Mesothelial cell of epicardium (in vitro differentiated cells): ENCODE measurements at places on chromosomes 16 and 17.

DNA sequence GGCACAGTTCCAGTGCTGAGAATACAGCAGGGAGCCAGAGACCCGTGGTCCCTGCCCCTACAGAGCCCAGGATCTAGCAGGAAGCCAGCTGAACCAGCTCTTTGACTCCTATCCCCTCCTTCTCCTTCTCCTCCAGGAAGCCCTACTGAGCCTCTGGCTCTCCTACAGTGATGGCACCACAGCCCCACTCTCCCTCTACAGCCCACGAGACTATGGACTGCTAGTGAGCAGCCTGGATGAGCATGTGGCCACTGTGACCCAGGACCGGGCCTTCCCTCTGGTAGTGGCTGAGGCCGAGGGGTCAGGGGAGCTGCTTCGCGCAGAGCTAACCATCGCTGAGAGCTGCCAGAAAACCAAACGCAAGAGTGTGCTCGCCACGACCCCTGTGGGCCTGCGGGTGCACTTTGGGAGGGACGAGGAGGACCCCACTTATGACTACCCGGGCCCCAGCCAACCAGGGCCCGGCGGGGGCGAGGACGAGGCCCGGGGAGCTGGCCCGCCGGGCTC lies 57.7 kb downstream of the TMEM132E start:
- no peak overlapping the region for H3K4me3 ChIP-seq
- no peak for DNase-seq
- H3K27ac ChIP-seq = no peak overlapping the region
- no peaks in the 10 kb centered on the region for H3K36me3 ChIP-seq
- peaks cover 74% of the 10 kb centered on the region for H3K27me3 ChIP-seq
- H3K4me1 ChIP-seq = no peaks in the 10 kb centered on the region

DNA sequence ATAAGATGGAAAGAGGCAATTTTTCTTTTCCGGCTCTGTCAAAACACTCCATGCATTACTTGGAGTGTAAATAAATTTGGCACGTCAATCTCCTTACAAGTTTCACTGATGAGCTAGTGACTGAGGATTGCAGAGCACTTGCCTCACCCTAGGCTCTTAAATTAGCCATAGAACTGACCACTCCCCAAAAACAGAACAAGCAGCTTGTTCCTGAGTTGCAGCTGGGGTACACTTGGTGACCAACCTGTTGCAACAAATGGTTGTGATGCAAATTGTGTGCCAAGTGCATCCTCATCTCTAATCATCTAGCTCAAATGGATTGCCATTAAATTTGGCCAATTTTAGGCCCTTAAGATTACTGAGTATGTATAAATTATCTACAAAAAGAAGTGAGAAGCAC lies 67.0 kb downstream of the CACNG1 start:
- H3K4me1 ChIP-seq = no peaks in the 10 kb centered on the region
- no peaks in the 10 kb centered on the region for H3K27me3 ChIP-seq
- H3K4me3 ChIP-seq = no peak overlapping the region
- H3K27ac ChIP-seq = no peak overlapping the region

- H3K36me3 ChIP-seq = no peaks in the 10 kb centered on the region
Measured at GRCh38 chr17:64264891-64265290, 1.8 kb upstream of the TEX2 start.

GRCh38 chr17:61837175-61838051 lies 25.9 kb downstream of the BRIP1 start:
- DNase-seq = peak; percentile 26
- H3K36me3 ChIP-seq = peaks cover 6% of the 10 kb centered on the region
- H3K4me3 ChIP-seq = no peak overlapping the region
- H3K27ac ChIP-seq = no peak overlapping the region

DNA sequence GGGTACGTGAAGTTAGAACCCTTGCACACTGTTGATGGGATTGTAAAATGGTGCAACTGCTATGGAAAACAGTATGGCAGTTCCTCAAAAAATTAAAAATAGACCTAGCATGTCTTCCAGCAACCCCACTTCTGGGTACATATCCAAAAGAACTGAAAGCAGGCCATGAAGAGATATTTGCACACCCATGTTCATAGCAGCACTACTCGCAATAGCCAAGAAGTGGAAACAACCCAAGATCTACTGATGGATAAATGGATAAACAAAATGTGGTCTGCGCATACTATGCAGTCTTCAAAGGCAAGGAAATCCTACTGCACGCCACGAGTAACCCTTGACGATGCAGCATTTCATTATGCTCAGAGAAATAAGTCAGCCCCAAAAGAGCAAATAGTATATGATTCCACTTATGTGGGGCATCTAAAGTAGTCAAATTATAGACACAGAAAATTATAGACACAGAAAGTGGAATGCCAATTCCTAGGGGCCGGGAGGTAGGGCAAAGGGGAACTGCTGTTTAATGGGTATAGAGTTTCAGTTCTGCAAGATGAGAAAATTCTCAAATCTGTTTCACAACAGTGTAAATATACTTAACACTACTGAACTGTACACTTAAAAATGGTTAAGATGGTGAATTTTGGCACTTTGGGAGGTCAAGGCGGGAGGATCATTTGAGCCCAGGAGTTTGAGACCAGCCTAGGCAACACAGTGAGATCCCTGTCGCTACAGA lies 17.2 kb downstream of the CORO7 start:
- H3K4me1 ChIP-seq = peaks cover 6% of the 10 kb centered on the region
- H3K36me3 ChIP-seq = peaks cover 8% of the 10 kb centered on the region
- H3K4me3 ChIP-seq = no peak overlapping the region
- no peak overlapping the region for H3K27ac ChIP-seq

DNA sequence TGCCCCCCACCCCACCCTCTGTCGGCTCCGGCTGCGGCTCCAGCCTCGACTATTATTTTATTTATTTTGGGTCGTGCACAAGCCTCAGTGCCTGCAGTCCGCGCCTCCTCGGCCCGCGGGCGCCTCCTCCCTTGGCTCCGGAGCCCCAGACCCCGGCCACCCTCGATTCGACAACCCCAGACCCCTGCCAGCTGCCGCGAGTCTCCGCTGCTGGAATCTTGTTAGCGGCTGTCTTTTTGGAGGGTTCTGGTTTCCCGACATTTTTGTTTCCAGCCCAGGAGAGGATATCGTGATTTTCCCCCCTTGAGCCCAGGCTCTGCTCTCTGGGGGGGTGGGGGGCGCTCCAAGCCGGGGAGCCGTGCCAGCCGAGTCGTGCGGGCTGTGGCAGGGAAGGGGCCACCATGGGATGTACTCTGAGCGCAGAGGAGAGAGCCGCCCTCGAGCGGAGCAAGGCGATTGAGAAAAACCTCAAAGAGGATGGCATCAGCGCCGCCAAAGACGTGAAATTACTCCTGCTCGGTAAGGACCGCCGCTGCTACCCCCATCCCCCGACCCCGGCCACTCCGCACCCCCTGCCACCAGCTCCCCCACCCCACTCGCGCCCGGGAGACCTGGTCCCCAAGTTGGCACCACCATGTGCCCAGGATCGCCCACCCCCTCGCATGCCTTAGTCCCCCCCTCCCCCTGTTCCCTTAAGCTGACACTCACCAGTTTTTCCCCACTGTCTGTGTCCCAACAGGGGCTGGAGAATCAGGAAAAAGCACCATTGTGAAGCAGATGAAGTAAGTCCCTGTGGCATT lies 746 bp downstream of the GNAO1 start:
- H3K27me3 ChIP-seq = peaks cover 83% of the 10 kb centered on the region
- H3K27ac ChIP-seq = no peak overlapping the region
- H3K4me3 ChIP-seq = peak overlapping the region; percentile 56

GRCh38 chr16:66728117-66728787 lies 23.2 kb downstream of the DYNC1LI2 start:
- H3K4me3 ChIP-seq = no peak overlapping the region
- peak overlapping the region; percentile 62 for H3K27ac ChIP-seq
- no peaks in the 10 kb centered on the region for H3K4me1 ChIP-seq
- no peak for DNase-seq

GRCh38 chr17:49484588-49484987 lies 10.5 kb upstream of the NGFR start:
- H3K36me3 ChIP-seq = no peaks in the 10 kb centered on the region
- no peak overlapping the region for H3K27ac ChIP-seq
- peaks cover 25% of the 10 kb centered on the region for H3K4me1 ChIP-seq

DNA sequence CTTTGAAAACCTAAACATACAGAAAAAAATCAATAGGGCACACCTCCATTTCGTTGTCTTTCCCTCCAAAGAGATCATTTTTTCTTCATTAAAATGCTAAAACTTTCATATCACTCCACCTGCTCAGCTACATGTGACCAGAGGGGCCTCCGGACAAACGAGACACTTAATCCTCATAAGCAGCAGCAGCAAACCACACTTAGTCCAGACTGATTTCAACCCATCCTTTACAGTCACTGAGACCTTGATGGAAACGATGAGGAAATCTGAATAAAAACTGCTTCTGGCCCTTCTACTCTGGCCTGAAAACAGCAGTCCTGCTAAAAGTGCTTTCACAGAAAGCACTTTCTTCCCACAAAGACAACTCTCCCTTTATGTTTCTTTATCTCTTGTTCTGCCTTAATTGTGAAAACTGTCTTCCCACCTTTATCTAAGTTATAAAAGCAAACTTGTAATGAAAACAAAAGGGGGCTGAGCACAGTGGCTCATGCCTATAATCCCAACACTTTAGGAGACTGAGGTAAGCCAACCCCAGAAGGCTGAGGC lies 4.6 kb downstream of the ANKRD11 start:
- H3K27me3 ChIP-seq = no peaks in the 10 kb centered on the region
- H3K27ac ChIP-seq = peak overlapping the region; percentile 86
- peaks cover 69% of the 10 kb centered on the region for H3K4me1 ChIP-seq
- H3K36me3 ChIP-seq = peaks cover 2% of the 10 kb centered on the region

- no peak overlapping the region for H3K27ac ChIP-seq
- H3K36me3 ChIP-seq = no peaks in the 10 kb centered on the region
- no peaks in the 10 kb centered on the region for H3K4me1 ChIP-seq
- H3K4me3 ChIP-seq = no peak overlapping the region
Measured at GRCh38 chr17:7538891-7539545, 9.8 kb upstream of the TNFSF12 start.

- H3K36me3 ChIP-seq = no peaks in the 10 kb centered on the region
- H3K27ac ChIP-seq = no peak overlapping the region
- no peak for DNase-seq
- peaks cover 7% of the 10 kb centered on the region for H3K4me1 ChIP-seq
- H3K4me3 ChIP-seq = no peak overlapping the region
Measured at GRCh38 chr17:81102352-81102751, 63.0 kb upstream of the PVALEF start.

- peaks cover 39% of the 10 kb centered on the region for H3K4me1 ChIP-seq
- H3K36me3 ChIP-seq = peaks cover 8% of the 10 kb centered on the region
- peak overlapping the region; percentile 52 for H3K4me3 ChIP-seq
- no peak for DNase-seq
- no peaks in the 10 kb centered on the region for H3K27me3 ChIP-seq
Measured at GRCh38 chr17:4945176-4945943, 3.0 kb downstream of the PFN1 start.

- peak overlapping the region; percentile 78 for H3K4me3 ChIP-seq
- peaks cover 12% of the 10 kb centered on the region for H3K27me3 ChIP-seq
- DNase-seq = peak; percentile 73
- peaks cover 20% of the 10 kb centered on the region for H3K36me3 ChIP-seq
Measured at GRCh38 chr17:10197721-10198508, 491 bp downstream of the GAS7 start.

DNA sequence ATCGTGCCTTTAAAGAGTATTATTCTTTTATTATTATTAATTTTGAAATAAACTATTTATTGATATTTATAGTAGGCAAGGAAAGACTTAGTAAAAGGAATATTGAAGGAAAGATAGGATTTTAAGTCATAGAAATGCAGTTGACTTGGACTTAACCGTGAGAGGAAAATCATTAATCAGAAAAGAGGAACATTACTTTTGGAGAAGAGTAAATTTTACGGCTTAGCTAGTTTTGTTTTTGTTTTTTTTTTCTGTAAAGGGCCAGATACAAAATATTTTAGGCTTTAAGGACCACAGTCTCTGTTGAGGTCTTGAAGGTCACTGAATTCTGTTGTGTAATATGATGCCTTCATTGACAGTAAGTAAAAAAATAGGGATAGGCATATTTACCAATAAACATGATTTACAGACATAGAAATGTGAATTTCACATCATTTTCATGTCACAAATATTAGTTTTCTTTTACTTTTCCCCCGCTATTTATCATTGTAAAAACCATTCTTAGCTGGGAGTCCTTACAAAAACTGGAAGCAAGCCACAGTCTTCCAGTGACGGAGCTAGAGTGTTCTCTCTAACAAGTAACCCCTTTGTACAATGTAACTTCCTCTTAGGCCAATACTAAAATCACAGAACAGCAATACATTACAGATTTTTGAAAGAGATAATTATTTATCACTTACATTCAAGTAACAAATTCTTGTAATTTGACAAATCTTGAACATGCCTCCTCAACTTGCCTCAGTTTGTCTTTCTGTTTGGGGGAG lies 2.3 kb upstream of the KCNJ16 start:
- H3K4me1 ChIP-seq = peaks cover 53% of the 10 kb centered on the region
- no peaks in the 10 kb centered on the region for H3K36me3 ChIP-seq
- no peak overlapping the region for H3K4me3 ChIP-seq
- H3K27ac ChIP-seq = no peak overlapping the region
- no peak for DNase-seq

- H3K36me3 ChIP-seq = no peaks in the 10 kb centered on the region
- no peak overlapping the region for H3K4me3 ChIP-seq
- peaks cover 41% of the 10 kb centered on the region for H3K27me3 ChIP-seq
Measured at GRCh38 chr17:77609553-77610517, 348.7 kb upstream of the TNRC6C start.

GRCh38 chr17:58051468-58051867 lies 31.8 kb upstream of the DYNLL2 start:
- no peak overlapping the region for H3K4me3 ChIP-seq
- H3K4me1 ChIP-seq = peaks cover 9% of the 10 kb centered on the region
- no peak for DNase-seq
- peaks cover 13% of the 10 kb centered on the region for H3K27me3 ChIP-seq
- no peak overlapping the region for H3K27ac ChIP-seq

GRCh38 chr17:41773190-41773588 lies 13.3 kb downstream of the JUP start:
- peaks cover 49% of the 10 kb centered on the region for H3K4me1 ChIP-seq
- peak overlapping the region; percentile 22 for H3K4me3 ChIP-seq
- H3K27me3 ChIP-seq = no peaks in the 10 kb centered on the region

- H3K36me3 ChIP-seq = no peaks in the 10 kb centered on the region
- H3K27ac ChIP-seq = peak overlapping the region; percentile 57
- H3K27me3 ChIP-seq = no peaks in the 10 kb centered on the region
- no peak for DNase-seq
- no peak overlapping the region for H3K4me3 ChIP-seq
Measured at GRCh38 chr17:82351254-82351712, 7.8 kb upstream of the TEX19 start.

DNA sequence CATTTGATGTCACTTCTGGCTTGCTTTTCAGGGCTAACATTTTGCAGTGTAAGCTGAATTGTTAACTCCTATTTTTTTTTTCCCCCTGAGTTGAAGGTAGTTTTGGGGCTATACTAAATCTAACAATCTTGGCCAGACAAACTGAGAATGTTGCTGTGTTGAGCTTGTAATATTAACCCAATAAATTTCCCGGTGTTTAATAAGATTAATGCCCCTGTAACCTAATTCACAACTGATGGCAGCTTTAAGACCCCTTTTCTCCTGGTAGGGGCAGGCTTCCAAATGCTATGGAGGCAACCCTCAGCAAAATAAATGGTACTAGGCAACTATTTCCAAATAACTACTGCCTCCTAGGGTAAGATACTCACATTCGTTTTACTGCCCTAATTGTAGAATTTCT lies 549.6 kb upstream of the KIF2B start:
- H3K27me3 ChIP-seq = no peaks in the 10 kb centered on the region
- no peaks in the 10 kb centered on the region for H3K4me1 ChIP-seq
- no peak overlapping the region for H3K27ac ChIP-seq
- no peaks in the 10 kb centered on the region for H3K36me3 ChIP-seq
- DNase-seq = no peak
- no peak overlapping the region for H3K4me3 ChIP-seq

- H3K27ac ChIP-seq = peak within 1 kb of the TSS; percentile 99
- H3K27me3 ChIP-seq = no peaks in the 10 kb centered on the region
- H3K36me3 ChIP-seq = peaks cover 23% of the 10 kb centered on the region
- peaks cover 35% of the 10 kb centered on the region for H3K4me1 ChIP-seq
- peak within 1 kb of the TSS; percentile 93 for H3K4me3 ChIP-seq
Measured at GRCh38 chr16:89560378-89561141, at the start of gene RPL13. Gene RPL13 (plus strand): TSS chr16:89560682. CDS start chr16:89560960, 278 bp downstream.
